ENCODE measurements at places on chromosomes 3 and 15. TPM values are rescaled to one million over a fixed set of nuclear protein-coding genes. Genes with fewer than 3 reads are reported as not detected.

Gene ERICH6
- 0.17 TPM for total RNA-seq

Gene GPR27
- not detected for total RNA-seq

Gene NR1D2
- 63.2 TPM for total RNA-seq

Gene UACA
- total RNA-seq = 157 TPM

Gene SCN5A
- total RNA-seq = under 0.01 TPM

Gene TMC3
- total RNA-seq = not detected

Gene GOLGA6A
- under 0.01 TPM for total RNA-seq

Gene HGD
- total RNA-seq = 0.32 TPM

Gene GHRL
- not detected for total RNA-seq

Data from bronchial smooth muscle cell (primary cell).